ENCODE measurements at places on chromosomes 3 and 15.
A peak's percentile ranks its signal among the peaks of the same experiment; 100 is the strongest.

- H3K4me3 ChIP-seq: no peak overlapping the region
- no peak overlapping the region for H3K27ac ChIP-seq
- no peaks in the 10 kb centered on the region for H3K4me1 ChIP-seq
Observed at GRCh38 chr15:92545996-92546395, 109.6 kb downstream of the FAM174B start.

- no peaks in the 10 kb centered on the region for H3K27me3 ChIP-seq
- H3K27ac ChIP-seq: no peak overlapping the region
- H3K4me3 ChIP-seq: no peak overlapping the region
- H3K36me3 ChIP-seq: no peaks in the 10 kb centered on the region
- DNase-seq: no peak
- no peaks in the 10 kb centered on the region for H3K4me1 ChIP-seq
Observed at GRCh38 chr3:159987291-159987711, 1.3 kb upstream of the IL12A start.

GRCh38 chr3:107542665-107543064, 19.9 kb downstream of the BBX start:
- DNase-seq: no peak
- H3K27ac ChIP-seq: no peak overlapping the region
- no peaks in the 10 kb centered on the region for H3K27me3 ChIP-seq
- H3K4me3 ChIP-seq: no peak overlapping the region
- H3K36me3 ChIP-seq: no peaks in the 10 kb centered on the region
- no peaks in the 10 kb centered on the region for H3K4me1 ChIP-seq

- H3K27me3 ChIP-seq: no peaks in the 10 kb centered on the region
- no peak overlapping the region for H3K4me3 ChIP-seq
- H3K4me1 ChIP-seq: no peaks in the 10 kb centered on the region
- no peak overlapping the region for H3K27ac ChIP-seq
- no peaks in the 10 kb centered on the region for H3K36me3 ChIP-seq
Observed at GRCh38 chr3:146709969-146710368, 104.8 kb upstream of the PLSCR5 start.

GRCh38 chr15:62887113-62887570, 155.4 kb upstream of the TPM1 start:
- no peaks in the 10 kb centered on the region for H3K36me3 ChIP-seq
- DNase-seq: peak; percentile 55
- H3K27ac ChIP-seq: peak overlapping the region; percentile 58
- H3K4me3 ChIP-seq: no peak overlapping the region
- H3K4me1 ChIP-seq: peaks cover 9% of the 10 kb centered on the region
- H3K27me3 ChIP-seq: no peaks in the 10 kb centered on the region

- no peak overlapping the region for H3K4me3 ChIP-seq
- no peak for DNase-seq
- H3K4me1 ChIP-seq: no peaks in the 10 kb centered on the region
- H3K27ac ChIP-seq: no peak overlapping the region
- no peaks in the 10 kb centered on the region for H3K36me3 ChIP-seq
- no peaks in the 10 kb centered on the region for H3K27me3 ChIP-seq
Observed at GRCh38 chr15:98433346-98433745, 215.0 kb upstream of the IGF1R start.

- DNase-seq: no peak
- H3K27me3 ChIP-seq: no peaks in the 10 kb centered on the region
- no peaks in the 10 kb centered on the region for H3K36me3 ChIP-seq
- H3K4me3 ChIP-seq: no peak overlapping the region
Observed at GRCh38 chr15:88230823-88231222, 25.7 kb downstream of the NTRK3 start.

DNA sequence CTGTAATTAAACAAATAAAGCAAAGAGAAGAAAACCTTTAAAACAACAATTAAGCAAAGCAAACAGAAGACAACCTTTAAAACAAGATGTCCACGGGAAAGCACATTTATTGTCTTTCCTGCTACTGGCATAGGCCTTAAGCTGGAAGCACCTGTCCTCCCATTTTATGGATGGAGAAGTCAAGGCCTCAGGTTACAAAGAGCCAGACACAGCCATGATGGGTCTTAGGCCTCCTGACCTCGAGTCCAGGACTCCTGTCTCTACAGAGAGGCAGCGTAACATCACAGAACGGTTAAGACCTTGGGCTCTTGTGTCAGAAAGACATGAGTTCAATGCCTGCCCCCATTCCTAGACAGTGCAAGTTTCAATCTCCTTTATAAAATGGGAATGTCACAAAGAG, 54.7 kb upstream of the INSYN1 start:
- no peaks in the 10 kb centered on the region for H3K36me3 ChIP-seq
- H3K4me3 ChIP-seq: no peak overlapping the region
- no peak for DNase-seq
- no peaks in the 10 kb centered on the region for H3K4me1 ChIP-seq

GRCh38 chr3:71069797-71070196, 513.7 kb downstream of the FOXP1 start:
- no peaks in the 10 kb centered on the region for H3K27me3 ChIP-seq
- H3K4me1 ChIP-seq: peaks cover 5% of the 10 kb centered on the region
- H3K36me3 ChIP-seq: no peaks in the 10 kb centered on the region
- peak; percentile 60 for DNase-seq
- H3K4me3 ChIP-seq: no peak overlapping the region

DNA sequence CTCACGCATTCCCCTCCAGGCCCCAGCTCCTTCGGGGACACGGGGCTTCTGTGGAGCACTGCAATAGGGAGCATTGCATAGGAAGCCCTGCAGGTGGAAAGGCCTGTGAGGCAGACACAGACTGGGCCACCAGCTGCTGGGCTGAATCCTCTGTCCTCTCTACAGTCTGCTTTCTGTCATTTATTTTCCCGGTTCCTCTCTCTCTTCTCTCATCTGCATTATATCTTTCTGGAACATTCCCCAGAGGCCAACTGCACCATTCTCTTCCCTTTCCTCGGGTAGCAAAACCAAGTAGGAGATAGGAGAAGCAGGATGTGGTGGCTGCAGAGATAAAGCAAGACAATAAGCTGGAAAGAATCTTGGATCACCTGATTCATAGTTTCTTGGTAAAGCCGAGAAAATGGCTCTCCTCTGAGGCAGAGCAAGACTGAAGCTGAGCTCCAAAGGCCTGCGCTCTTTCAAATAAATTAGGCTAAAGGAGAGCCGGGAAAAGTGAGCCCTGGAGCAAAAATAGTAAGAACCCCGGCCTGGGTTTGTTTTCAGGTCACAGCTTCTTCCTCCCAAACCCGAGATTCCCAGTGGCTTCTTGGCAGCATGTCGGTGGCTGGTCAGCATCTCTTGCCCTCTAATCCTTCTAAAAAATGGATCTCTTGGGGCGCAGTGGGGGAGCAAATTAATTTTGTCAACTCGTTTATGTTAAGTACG, 5.3 kb downstream of the TM4SF4 start:
- H3K27me3 ChIP-seq: no peaks in the 10 kb centered on the region
- H3K36me3 ChIP-seq: no peaks in the 10 kb centered on the region
- no peak overlapping the region for H3K4me3 ChIP-seq
- peak overlapping the region; percentile 72 for H3K27ac ChIP-seq

DNA sequence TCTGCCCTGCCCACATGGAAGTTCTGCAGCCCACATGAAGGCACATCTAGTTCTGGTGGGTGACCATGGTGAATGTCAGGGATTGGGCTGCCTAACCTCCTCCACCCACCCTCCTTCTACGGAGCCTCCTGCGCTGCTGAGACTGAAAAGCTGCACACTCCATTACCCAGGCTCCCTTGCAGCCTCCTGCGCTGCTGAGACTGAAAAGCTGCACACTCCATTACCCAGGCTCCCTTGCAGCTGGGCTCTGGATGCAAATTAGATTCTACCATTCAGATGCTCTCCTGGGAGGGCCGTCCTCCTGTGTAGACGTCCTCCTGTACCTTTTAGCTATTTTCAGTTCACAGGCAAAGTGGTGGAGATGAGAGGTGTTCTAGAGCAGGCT, 32.1 kb downstream of the POMGNT2 start:
- no peak overlapping the region for H3K27ac ChIP-seq
- no peaks in the 10 kb centered on the region for H3K27me3 ChIP-seq
- DNase-seq: no peak
- no peaks in the 10 kb centered on the region for H3K4me1 ChIP-seq

DNA sequence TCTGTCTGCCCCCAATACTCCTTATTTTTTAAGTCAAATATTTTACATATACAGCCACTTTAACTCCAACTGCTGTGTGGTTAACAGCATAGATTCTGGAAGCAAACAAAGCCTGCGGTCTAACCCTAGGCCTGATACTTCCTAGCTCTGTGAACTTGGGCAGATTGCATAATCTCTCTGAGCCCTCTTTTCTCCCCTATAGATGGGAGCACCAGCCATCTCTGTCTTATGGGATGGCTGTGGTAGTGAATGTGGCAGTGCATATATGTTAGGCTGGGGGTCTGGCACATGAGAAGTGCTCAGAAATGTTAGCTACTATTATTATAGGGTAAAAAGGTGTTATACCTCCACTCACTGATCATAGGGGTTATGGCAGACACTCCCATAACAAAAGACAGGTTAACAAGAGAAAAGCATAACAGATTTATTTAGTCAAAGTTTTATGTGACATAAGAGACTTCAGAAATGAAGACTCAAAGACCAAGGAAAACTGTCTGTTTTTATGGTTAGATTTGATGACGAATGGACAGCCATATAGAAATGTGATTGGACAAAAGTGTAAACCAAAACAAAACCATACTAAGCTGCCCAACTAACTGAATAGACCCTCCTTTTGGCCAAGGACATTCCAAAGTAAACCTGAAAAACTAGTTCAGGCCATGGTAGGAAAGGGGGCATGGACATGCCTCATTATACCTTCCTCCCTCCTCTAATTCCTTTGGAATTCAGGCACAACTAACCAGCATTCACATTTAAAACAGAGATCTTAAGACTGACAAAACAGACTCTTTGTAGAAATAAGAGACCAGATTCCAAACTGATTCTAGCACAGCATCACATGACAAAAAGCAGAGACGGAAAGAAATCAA, 53.9 kb upstream of the DAZL start:
- no peak overlapping the region for H3K4me3 ChIP-seq
- no peaks in the 10 kb centered on the region for H3K36me3 ChIP-seq
- H3K27ac ChIP-seq: no peak overlapping the region
- H3K4me1 ChIP-seq: no peaks in the 10 kb centered on the region
- DNase-seq: no peak
- H3K27me3 ChIP-seq: no peaks in the 10 kb centered on the region

DNA sequence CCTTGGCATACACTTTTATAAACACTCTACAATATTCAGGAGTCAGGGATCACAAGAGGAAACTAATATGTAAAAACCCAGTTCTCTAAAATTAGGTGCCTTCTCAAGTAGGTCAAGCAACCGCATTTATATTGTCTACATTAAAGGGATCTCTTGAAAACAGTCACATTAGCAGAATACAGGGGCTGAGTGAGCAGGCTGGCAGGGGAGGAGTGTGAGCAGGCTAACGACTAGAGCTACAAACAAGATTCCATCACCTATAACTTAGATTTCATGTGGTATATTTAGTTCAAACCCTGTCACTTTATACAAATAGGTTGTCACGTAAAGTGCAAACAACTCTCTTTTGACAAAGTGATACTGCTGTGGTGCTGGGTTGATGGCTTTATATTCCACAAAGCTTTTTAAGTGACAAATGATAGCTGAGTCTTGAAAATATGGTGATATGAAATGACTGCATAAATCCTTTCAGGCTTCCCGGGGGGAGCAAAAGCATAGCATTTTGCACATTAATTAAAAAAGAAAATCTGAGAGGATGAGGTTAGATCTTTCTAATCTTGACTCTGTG, 937.9 kb downstream of the FHIT start:
- H3K27me3 ChIP-seq: no peaks in the 10 kb centered on the region
- H3K27ac ChIP-seq: no peak overlapping the region
- no peaks in the 10 kb centered on the region for H3K36me3 ChIP-seq
- H3K4me3 ChIP-seq: no peak overlapping the region

GRCh38 chr3:160065282-160065681, 76.6 kb downstream of the IL12A start:
- no peaks in the 10 kb centered on the region for H3K27me3 ChIP-seq
- DNase-seq: no peak
- H3K36me3 ChIP-seq: no peaks in the 10 kb centered on the region
- H3K4me1 ChIP-seq: no peaks in the 10 kb centered on the region
- H3K27ac ChIP-seq: no peak overlapping the region

DNA sequence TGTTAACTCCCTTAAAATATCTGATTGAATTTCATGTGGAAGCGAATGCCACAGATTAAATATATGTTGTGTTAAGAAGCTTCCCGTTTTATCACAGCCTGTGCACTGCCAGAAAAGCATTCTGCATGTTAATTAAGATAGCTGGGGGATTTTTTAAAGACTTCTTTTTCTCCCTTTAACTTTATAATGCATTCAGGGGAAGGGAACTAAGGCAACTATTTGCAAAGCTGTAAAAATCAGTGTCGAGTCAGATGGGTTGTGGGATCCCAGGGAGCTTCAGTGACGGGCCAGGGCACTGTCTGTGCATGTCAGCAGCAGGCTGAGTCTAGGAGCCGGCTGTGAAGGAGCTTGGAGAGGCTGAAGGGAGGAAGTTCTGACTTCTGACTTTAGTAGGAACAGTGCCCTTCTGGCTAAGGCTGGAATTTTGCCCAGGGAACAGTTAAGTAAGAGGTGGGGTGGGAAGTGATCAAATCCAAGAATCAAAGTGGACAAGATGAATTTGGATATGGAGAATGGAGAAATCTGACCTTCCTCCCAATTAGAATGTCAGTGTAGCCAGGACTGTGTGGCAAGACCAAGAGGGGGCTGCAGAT, 77.7 kb downstream of the ABHD5 start:
- no peaks in the 10 kb centered on the region for H3K27me3 ChIP-seq
- no peaks in the 10 kb centered on the region for H3K4me1 ChIP-seq
- DNase-seq: no peak

GRCh38 chr3:132570016-132570415, 27.1 kb upstream of the ACKR4 start:
- no peaks in the 10 kb centered on the region for H3K27me3 ChIP-seq
- no peaks in the 10 kb centered on the region for H3K4me1 ChIP-seq
- H3K36me3 ChIP-seq: no peaks in the 10 kb centered on the region
- DNase-seq: no peak

- H3K4me3 ChIP-seq: no peak overlapping the region
- DNase-seq: no peak
- no peaks in the 10 kb centered on the region for H3K27me3 ChIP-seq
- H3K4me1 ChIP-seq: no peaks in the 10 kb centered on the region
- no peak overlapping the region for H3K27ac ChIP-seq
- H3K36me3 ChIP-seq: no peaks in the 10 kb centered on the region
Observed at GRCh38 chr3:15542614-15543013, 21.1 kb upstream of the COLQ start.

- no peaks in the 10 kb centered on the region for H3K27me3 ChIP-seq
- no peaks in the 10 kb centered on the region for H3K4me1 ChIP-seq
- H3K36me3 ChIP-seq: no peaks in the 10 kb centered on the region
- H3K27ac ChIP-seq: peak overlapping the region; percentile 76
- H3K4me3 ChIP-seq: peak overlapping the region; percentile 78
Observed at GRCh38 chr3:49018707-49019006, 277 bp upstream of the DALRD3 start.

DNA sequence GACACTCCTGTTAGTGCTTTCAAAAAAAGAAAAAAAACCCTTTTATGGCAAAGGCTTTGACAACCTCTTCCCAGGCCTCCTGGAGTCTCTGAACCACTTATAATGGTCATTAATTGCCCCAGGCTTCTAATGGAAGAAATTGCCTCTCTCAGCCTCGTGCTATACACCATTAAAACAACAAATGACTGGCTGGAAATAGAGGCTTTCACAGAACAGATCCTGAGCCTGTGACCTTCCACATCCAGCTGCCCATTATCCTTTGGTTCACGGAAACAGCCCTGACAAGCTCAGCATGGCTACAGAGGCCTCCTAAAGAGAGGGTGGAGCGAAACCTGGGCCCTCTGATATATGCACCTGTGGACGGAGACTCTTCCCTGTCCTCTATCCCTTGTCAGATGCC, 26.8 kb upstream of the MKRN3 start:
- no peaks in the 10 kb centered on the region for H3K4me1 ChIP-seq
- H3K27me3 ChIP-seq: no peaks in the 10 kb centered on the region
- H3K4me3 ChIP-seq: no peak overlapping the region
- no peaks in the 10 kb centered on the region for H3K36me3 ChIP-seq
- DNase-seq: no peak
- H3K27ac ChIP-seq: no peak overlapping the region

All from uterus (tissue), 4 donors.